ENCODE measurements at places on chromosomes 2 and 18.
A peak's percentile ranks its signal among the peaks of the same experiment; 100 is the strongest.

- DNase-seq, result no peak
Measured at GRCh38 chr2:207926133-207926988, 99.0 kb downstream of the PLEKHM3 start.

DNA sequence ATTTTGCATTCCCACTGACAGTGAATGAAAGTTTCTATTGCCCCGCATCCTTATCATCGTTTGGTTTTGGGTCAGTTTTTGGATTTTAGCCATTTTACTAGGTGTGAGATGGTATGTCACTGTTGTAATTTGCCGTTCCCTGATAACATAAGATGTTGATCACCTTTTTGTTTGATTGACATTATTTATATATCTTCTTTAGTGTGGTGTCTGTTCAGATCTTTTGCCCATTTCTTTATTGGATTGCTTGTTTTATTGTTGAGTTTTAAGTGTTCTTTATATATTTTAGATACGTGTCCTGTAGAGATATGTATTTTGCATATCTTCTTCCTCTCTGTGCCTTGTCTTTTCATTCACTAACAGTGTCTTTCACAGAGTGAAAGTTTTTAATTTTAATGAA is 55.3 kb downstream of the EPC2 start:
- DNase-seq, result no peak

DNA sequence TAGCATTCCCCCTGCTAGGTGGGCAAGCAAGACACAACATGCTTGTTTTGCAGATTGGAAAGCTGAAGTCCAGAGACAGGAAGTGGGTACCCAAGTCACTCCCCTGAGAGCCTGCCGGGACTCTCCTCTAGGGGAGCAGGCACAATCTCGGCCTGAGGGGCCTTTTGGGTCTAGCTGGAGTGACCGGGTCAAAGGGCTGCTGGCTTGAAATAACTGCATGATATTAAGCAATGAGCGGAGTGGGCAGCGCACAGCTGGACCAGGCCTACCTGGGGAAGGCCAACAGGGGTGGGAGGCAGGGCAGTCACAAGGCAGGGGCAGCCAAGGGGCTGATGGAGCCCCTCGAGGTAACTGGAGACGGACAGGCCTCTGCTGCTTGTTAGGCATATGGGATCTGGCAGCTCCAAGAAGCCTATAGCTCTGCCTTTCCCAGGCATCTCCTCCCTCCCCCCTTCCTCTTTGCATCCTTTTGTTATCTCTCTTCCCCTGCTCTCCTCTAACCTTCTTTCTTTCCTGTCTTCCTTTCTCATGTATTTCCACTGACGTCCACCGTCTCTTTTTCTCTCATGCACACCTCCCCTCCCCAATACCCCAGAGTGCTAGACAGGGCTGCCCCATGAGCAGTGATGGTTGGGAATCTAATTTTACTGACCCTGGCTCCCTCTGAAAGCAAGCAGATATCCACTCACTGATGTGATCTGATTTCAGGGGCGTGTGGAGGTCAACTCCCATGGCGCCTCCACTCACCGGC is 237.5 kb downstream of the LOXHD1 start:
- no peak for DNase-seq

GRCh38 chr2:195408811-195409210 is 248.2 kb upstream of the SLC39A10 start:
- DNase-seq, result no peak

DNA sequence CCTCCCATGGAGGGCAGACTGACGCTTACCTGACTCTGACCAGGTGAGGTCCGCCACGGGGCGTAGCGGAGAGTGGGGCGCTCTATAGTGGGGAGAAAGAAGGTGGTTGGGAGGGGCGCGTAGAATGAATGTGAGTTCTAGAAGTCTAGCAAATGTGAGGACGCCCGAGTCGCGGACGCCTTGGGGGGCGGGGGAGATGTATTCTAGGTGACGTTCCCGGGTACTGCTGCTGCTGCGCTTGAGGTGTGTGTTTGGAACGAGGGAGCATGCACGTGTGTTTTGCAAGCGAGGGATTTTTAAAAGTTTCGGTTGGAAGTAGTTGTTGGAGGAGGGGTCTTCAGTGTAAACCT is 758 bp downstream of the RIF1 start:
- DNase-seq, result no peak

DNA sequence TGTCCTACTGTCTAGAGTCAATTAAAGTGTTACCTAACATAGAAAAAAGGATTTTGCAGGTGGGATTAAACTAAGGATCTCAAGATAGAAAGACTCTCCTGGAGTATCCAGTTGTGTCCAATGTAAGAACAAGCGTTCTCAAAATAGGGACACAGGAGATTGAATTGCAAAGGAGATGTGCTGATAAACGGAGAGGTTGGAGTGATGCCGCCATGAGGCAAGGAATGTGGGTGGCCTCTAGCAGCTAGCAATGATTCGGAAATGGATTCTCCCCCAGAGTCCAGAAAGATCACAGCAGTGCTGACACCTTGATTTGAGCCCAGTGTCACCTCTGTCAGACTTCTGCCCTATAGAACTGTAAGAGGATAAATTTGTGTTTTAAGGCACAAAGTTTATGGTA is 24.1 kb upstream of the IL1RN start:
- no peak for DNase-seq

DNA sequence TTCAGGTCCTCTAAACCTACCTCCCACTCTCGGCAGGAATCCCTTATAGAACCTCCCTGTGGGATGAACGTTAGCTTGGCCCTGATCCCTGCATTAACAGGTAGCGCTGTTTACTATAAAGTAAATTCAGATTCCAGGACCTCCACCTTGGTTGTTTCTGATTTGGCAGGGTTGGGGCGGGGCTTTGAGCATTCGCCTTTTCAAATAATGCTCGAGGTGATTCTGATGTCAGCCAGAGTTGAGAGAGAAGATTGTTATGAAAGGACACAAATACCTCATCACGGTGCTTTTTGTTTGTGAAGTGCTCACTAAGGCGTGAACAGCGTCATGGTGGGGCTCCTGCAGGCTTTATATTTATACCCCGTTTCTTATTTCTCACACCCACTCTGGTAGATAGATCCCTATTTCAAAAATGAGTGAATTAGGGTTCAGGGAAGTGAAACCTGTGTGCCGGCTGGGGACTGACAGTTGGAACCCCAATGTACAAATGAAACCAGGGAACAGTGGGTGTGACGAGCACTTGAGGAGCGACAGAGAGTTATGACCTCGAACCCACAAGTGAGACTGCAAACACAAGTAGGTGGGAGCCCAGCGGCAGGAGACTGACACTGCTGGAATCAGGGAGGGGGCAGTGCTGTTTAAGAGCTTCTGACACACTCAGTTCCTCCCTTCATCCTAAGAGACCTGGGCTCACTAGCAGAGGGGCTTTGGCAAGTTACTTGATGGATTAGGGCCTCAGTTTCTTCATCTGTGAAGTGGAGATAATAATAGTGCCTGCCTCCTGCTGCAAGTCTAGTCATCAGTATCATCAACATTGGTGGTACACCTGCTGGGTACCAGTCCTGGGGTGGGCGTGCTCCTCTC is 14.2 kb upstream of the CXCR4 start:
- DNase-seq, result peak; percentile 47

DNA sequence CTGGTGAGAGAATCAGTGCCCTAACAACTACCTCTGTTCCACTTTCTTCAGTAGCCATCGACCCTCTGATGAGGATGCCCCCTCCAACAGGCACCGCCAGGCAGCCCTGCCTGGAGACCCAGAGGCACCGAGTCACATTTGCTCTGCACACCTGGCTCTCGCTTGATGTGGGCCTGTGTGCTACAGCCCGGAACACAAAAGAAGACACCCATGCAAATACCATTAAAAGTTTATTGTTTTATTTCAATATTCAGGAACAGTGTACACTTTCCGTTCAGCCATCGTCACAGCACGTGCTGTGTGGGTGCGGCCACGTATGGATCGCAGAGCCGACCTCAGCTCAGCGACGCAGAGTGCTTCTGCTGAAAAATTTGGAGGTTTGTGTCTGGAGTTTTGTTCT is 154.0 kb downstream of the MBP start:
- no peak for DNase-seq

DNA sequence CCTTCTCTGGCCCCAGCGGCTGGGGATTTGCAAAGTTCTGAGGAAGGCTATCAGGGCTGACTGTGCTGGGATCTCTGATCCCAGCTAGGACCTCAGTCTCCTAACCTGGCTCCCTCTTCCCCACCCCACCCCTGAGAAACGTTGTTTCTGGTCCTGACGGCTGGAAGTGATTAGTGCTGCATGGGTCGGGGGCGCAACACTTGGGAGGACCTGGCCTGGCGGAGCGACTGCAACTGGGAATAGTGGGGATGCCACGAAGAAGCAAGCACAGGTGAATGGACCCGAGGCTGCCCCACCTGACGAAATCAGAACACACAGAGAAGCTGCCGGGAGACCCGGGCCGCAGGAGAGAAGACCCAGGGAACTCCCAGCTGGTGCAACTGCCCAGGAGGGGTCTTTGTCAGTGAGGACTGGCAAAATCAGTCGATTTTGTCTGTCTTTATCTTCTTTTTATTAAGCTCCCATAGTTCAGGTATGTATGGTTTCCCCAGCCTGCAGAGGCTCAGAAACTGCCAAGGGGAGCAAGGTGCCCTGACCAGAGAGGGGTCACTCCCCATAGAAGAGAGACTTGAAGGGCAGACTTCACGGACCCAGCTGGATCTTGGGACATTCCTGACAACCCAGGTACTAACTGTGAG is 656 bp upstream of the LBX2 start:
- no peak for DNase-seq

DNA sequence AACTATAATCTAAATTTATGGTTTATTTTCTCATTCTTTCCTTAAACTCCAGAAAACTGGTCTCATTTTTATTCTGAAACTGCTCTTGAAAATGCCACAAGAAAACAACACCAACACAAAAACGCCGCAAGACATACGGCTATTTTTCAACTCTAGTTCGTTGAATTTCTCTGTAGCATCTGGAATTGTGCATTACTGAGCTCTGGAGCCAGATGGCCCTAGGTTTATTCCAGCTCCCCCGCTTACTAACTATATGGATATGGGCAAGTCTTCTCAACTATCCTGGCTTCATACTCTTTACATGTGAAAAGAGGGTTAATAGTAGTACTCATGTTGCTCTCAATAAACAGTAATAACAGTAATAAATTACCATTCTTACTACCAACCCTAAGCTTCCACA is 19.9 kb downstream of the FAM98A start:
- DNase-seq, result no peak

- DNase-seq, result no peak
Measured at GRCh38 chr2:19857100-19857499, 44.7 kb downstream of the TTC32 start.

DNA sequence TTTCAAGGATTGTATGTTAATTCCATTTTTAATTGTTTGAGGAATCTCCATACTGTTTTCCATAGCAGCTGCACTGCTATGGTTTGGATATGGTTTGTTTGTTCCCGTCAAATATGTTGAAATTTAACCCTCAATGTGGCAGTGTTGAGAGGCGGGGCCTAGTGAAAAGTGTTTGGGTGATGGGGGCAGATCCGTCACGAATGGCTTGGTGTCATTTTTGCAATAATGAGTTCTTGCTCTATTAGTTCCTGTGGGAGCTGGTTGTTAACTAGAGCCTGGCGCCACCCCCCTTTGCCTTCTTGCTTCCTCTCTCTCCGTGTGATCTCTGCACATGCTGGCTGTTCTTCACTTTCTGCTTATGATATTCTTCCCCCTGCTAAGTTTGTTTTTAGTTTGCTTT is 71.4 kb upstream of the LDLRAD4 start:
- DNase-seq, result no peak

DNA sequence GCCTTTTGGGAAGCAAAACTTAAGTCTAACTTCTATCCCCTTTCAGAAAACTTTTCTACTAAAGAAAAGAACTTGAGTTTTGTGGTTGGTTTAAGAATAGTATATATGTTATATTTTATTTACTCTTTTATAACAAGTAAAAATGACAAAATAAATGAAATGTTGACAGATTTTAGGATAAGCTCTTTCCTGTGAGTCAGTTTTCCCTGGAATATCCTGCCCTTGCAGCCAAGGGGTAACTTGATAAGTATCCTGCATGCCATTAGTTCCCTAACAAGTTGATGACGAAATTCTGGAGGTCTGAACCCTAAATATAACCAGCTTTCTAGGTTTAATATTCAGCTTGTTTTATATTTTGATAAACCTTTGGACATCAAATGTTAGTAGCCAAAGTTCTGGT is 7.3 kb upstream of the HTR2B start:
- no peak for DNase-seq

DNA sequence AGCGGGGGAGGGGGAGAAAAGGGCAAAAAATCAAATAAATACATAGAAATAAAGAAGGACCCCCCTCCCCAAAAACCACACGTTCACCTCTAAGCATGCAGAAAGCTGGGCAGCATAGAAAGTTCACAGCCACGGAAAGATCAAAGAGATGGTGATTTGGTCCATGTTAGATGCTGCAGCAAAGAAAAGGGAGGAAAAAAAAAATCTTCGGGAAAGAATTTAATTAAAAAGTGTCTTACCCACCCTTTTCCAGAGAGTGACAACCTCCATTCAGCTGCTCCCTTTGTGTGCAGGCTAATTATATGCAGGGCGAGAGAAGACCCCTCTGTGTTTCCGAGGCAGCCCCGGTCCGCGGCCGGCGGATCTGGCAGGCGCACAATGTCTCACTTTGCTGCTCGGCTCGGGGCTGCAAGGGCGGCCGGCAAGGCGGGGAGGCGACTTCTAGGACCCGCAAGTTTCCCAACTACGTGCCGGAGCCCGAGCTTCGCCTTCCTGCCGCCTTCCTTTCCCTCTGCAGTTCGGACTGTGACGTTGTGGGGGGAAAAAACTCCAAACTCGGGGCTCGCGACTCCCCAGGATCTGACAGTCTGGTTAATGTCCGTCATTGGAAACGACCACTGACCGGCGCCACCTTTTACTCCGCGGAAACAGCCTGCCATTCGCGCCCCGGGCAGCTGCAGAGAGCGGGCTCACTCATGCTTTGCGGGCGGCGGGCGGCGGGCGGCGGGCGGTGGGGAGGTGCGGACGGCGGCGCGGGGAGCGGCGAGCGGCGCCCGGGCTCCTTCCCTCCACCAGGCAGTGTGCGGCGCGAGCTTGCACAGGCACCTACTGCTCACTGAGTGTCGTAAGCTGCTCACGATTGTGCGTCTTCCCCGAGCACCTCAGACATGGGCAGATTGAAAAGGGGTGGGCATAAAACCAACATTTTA is at the start of gene LRRTM1:
Gene LRRTM1, minus strand, starts transcription at position 844 of the 929 bp plus-strand sequence. CDS start 933 bp downstream, outside the sequence.
- no peak for DNase-seq

DNA sequence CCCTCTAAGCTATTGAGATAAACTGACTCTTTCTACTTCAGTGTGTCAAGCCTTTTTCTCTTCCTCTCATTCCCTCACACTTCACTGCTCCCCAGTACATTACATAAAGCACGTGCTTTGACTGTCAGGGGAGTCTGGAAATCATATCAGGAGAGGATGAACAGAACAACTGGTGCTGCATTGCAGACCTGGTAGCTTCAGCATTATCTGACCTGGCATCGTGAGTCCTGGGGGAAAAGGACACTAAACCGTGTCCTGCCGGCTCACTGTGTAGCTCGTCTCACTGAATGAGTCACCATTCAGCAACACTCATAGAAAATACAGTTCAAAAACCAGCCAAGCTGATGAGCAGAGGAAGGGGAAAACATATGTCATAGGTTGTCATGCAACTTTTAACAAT is 108.5 kb upstream of the UNC80 start:
- DNase-seq, result no peak

GRCh38 chr2:184945326-184945725 is 347.0 kb downstream of the ZNF804A start:
- no peak for DNase-seq
